ENCODE measurements at places on chromosomes 7 and 10.

DNA sequence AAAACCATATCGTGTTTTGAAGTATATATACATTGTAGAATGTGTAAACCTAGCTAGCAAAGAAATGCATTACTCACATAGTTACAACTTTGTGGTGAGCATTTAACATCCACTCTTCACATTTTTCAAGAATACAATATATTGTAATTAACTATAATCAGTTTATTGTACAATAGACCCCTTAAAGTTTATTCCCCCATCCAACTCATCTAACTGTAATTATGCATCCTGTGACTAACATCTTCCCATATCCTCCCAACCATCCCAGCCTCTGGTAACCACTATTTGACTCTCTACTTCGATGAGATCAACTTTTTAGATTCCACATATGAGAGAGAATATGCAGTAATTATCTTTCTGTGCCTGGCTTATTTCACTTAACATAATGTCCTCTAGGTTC lies 526.4 kb downstream of the KIF20B start:
- peak; percentile 84 for DNase-seq

DNA sequence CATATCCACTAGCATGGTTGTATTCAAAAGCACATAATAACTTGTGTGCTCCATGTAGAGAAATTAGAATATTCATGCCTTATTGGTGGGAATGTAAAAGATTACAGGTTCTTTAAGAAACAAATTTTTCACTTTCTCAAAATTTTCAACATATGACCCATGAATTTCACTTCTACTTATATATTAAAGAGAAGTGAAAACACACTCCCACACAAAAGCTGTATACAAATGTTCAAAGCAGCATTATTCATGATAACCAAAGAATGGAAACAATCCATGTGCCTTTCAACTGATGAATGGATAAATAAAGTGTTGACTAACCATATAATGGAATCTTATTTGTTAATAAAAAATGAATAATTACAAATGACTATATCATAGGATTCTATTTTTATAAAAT lies 694.5 kb upstream of the PCDH15 start:
- DNase-seq: no peak

- DNase-seq: peak; percentile 91
Observed at GRCh38 chr7:30168835-30169573, 34.2 kb downstream of the MTURN start.

DNA sequence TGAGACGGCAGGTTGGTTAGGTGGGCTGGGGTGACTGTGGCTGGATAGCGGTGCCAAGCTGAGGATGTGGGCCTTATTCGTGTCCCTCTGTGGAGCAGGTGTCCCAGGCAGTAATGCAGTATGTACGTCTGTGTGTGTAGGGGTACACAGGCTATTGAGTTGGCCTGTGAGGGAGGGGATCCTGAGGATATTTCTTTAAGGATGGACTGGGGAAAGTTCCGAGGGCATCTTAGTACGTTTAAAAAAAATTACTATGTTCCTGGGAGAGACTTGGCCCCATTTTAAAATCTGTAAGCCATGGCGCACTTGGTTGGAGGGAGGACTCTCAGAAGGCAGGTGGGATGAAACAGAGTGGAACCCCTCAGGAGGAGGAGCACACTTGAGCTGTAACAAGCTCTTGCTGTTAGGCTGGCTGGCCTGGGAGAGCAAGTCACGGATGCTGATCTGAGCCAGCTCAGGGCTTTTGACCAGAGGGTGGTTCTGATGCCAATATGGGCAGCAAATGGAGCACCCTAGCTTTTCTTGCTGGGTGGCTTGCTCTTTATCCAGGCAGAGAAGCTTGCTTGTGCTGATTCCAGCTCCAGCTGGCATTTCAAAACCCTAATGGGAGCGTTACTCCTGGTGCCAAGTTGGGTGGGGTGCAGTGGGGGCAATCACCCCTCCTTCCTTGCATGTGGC lies 765 bp downstream of the WBP1L start:
- no peak for DNase-seq

GRCh38 chr10:51653025-51653424 lies 46.4 kb downstream of the CSTF2T start:
- DNase-seq: no peak

DNA sequence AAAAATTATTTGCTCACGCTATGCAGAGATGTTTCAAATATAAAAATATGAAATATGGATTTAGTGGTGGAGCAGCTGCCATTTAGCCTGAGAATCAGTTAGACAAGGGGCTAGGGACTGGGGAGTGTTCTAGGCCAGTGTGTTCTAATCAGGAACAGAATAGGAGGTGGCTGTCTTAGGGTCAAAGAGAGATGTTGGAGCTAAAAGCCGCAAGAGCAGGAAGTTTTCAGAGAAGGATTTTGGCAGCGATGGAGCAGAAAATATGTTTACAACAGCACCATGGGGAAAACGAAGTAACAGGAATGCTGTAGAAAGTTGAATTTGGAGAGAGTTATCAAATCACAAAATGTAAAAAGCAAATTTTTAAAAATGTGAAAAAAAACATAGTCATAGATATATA lies 314.0 kb upstream of the SEMA3A start:
- DNase-seq: no peak

GRCh38 chr7:129616530-129616929 lies 5.0 kb downstream of the NRF1 start:
- DNase-seq: no peak

GRCh38 chr7:4724648-4725013 lies 42.5 kb downstream of the FOXK1 start:
- DNase-seq: peak; percentile 39

DNA sequence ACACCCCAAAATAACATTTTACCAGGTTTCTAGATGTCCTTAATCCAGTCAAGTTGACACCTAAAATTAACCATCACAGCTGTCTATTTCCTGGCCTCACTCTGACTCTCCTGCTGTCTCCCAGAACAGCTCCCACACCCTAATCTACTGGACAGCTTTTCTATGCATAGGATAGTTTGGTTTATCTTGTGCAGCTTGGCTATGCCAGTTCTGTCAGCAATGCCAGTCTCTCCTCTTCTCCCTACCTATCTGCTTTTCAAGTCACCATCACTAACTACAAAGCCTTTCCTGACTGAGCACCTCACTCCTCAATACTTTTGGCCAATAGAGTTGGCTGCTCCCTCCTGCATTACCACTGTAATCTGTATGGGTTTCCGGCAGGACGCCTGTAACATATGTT lies 5.0 kb downstream of the NCOA4 start:
- no peak for DNase-seq

DNA sequence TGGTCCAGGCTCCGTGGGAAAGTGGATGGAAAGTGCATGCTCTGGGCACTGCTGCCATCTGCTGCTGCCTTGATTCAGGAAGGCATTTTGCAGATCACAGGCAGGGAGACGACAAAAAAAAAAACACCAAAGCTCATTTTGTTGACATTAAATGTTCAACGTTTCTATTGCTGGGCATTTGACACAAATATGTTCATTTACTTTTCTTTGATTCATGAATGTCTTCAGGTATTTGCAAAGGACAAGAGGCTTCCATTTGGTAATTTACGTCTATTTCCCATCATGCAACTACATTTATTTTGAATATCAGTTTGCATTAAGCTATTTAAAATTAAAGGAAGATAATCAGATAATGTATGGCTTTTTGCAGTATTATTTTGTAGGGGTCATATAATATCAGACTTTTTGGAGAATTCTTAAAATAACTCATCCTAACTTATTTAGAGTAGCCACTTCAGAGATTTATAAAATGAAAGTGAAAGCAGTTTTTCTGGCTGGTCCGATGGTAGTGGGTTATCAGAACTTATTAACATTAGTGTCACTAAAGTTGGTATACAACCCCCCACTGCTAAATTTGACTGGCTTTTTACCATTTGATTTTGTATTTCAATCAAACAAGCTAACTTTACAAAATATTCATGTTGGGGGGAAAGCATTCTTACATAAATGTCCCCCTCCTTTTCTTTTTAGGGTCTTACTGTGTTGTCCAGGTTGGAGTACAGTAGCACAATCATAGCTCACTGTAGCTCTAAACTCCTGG lies 65.3 kb downstream of the PDIA4 start:
- DNase-seq: peak; percentile 22

DNA sequence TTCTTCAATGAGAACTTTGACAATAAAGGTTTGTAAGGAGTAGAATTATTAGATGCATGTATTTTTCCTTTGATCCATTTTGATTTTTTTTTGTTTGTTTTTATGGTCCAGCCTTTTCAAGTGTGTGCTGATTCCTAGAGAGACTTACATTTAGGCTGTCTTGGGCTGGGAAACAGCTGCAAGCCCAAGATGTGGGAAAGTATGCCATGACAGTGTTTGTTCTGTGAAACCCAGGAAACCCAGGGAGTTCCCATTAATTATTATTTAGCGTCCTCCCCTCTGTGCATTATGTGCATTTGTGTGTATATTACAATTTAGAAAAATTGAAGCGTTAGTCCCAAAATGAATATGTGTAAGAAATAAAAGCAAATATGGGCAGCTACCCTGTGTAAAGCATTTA lies 216.7 kb downstream of the ABCA13 start:
- DNase-seq: no peak

- DNase-seq: peak; percentile 81
Observed at GRCh38 chr10:25815999-25816768, 117.8 kb upstream of the MYO3A start.

- peak; percentile 80 for DNase-seq
Observed at GRCh38 chr10:317271-317769, 182.1 kb downstream of the ZMYND11 start.

DNA sequence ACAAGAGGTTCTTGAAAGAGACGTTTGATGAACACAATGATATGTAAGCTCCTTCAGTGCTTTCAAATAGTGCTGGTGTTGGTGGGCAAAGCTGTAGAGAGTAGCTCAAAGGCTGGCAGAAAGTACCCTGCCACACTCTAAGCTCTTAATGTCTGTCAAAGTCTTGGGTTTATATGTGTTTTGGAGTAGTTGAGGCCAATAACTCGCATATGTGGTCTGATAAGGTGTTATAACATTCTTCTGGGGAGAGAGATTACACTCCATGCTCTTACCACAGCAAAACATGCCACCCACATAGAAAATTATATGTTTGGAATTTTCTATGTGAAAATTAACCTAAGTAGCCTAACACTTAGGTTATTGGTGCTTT lies 30.8 kb upstream of the NME8 start:
- no peak for DNase-seq

GRCh38 chr10:126179637-126180036 lies 208.6 kb downstream of the ADAM12 start:
- DNase-seq: no peak
